PC-9 (cell line): ENCODE measurements at places on chromosomes 2 and 18. TPM values are rescaled to one million over a fixed set of nuclear protein-coding genes. Genes with fewer than 3 reads are reported as not detected.

CGREF1 gene
- total RNA-seq: 0.37 TPM in 1 of 2 replicates, not detected in the other

CASP8 gene
- 42.4 and 48.2 TPM in 2 replicates for total RNA-seq

DYNAP gene
- not detected in 2 replicates for total RNA-seq

RGPD3 gene
- 0.09 TPM in 1 of 2 replicates, not detected in the other for total RNA-seq

RUFY4 gene
- not detected in 2 replicates for total RNA-seq
